ENCODE measurements at places on chromosomes 16 and 17.

DNA sequence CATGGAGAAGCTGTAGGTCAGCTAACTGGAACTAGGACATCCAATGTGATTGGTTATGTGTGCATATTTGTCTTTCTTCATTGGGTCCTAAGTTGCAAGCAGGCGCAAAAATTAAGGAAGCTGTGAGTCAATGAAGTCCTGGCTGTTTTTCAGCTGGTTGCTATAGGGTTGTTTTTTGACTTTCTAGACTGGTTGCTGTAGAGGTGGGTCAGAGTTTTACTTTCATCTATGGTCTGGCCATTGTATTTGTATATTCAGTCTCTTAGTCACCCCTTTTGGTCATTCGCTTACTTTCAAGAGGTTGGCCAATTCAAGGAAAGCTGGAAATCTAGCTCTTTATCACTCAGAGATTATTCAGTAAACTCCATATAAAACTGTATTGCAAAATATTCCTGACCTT is 62.0 kb upstream of the AMZ2 start:
- DNase-seq: no peak

- no peak for DNase-seq
Measured at GRCh38 chr17:57368637-57369336, 112.5 kb downstream of the MSI2 start.

DNA sequence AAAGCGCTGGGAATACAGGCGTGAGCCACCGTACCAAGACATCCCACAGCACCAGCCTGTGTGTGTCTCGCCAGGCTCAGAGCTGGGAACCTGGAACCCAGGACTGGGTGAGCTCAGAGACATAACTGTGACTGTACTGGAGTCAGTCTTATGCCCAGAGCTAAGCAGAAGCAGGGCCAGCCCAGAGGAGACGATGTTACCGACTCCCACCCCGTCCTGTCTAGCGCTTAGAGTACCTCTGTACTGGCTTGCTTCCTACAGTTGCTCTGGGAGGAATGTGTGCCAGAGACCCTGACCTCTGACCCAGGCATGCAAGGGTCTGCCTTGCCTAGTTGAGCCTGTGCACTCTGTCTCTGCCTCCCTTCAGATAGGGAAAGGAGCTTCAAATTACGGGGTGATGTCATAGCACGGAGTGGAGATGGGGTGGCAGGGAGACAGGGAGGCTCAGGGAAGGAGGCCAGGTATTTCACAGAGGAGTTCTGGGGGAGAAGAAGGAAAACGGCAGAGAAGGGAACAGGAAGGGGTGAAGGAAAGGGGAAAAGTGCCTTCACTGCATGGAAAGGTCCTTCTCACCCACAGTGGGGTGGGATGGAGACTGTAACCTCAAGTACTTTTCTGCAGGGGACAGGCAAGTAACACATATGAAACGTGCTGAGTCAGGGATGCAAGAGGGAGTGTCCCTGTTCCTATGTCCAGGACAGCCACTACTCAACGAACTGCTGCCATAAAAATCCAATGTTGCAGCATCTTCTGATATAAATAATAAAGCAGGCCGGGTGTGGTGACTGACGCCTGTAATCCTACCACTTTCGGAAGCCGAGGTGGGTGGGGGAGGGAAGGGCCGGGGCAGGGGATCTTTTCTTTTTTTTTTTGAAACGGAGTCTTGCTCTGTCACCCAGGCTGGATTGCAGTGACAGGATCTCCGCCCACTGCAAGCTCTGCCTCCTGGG is 5.8 kb upstream of the ARMC5 start:
- DNase-seq: no peak

DNA sequence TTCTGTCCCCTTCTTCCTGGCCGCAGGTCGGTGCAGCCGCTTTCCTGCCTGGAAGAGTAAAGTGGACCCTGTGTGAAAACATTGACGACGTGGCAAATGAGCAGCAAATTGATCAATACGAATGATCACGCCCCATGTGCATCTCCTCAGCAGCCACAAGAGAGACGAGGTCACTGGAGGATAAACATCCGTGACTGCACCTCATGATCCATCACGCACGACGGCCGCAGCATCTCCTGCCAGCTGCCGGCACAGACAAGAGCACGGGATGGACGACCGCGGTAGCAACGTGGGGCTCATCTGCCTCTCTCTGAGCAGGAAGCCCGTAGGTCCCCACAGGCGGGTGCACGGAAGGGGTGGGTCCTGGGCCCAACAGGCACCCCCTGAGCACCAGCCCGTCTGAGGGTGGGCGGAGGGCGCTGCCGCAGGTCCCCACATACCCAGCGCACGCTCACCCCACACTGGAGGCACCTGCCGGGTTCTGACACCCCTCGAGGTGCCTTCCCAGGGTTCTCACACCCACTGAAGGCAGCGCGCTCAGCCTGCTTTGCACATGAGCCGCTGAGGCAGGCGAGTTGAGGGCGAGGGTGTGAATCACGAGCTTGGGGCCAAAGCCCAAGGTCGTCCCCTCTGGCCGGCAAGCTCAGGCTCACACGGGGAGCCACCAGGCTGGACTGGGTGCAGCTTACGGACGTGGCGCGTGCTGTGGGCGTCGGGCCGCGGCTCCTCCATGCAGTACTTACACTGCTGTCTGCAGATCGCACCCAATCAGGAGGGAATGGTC is 12.3 kb upstream of the CDH15 start:
- DNase-seq: no peak

DNA sequence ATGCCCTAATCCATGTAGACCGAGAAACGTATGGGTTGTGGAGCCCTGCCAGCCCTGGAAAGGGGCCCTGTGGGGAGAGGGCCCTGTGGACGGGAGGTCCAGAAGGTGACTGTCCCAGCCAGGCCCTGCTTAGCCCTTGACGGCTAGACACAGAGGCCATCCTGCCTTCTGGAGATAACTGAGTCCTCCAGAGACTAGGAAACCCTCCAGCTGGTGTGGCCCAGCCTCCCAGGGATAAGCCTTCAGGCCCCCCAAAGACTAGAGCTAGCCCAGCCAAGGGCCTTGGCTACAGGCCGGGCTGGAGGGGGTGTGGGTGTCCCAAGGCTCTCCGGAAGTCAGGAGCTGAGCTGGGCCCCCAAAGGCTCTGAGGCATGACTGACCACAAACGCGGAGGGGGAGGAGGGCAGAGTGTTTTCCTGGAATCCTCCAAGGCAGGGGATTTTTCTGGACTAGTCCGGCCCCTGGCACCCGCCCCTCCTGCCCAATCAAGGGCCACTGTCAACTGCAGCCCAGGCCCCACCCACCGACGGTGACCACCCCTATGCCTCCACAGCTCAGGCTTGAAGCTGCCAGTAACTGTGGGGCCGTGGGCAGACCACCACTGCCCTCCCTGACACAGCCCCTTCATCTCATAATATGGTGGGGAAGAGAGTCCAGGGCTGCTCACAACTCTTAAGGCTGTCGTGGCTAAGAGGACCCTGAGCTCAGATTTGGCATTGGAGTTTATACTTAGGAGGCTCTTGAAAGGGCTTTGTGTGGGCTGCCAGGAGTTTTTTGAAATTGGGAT is 885 bp upstream of the VASN start:
- DNase-seq: no peak

DNA sequence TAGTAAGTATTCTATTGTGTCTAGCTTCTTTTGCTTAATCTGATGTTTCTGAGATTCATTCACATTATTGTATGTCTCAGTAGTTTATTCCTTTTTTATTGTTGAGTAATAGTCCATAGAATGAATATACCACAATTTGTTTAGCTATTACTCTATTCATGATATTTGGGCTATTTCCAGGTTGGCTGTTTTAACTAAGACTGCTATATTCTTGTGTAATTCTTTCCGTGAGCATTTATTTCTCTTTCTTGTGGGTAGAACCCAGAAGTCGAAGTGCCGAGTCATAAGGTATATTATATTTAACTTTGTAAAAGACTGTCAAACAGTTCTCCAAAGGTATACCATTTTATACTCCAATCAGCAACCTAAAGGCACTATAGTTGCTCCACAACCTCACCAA is 160.8 kb downstream of the ANKFN1 start:
- no peak for DNase-seq

DNA sequence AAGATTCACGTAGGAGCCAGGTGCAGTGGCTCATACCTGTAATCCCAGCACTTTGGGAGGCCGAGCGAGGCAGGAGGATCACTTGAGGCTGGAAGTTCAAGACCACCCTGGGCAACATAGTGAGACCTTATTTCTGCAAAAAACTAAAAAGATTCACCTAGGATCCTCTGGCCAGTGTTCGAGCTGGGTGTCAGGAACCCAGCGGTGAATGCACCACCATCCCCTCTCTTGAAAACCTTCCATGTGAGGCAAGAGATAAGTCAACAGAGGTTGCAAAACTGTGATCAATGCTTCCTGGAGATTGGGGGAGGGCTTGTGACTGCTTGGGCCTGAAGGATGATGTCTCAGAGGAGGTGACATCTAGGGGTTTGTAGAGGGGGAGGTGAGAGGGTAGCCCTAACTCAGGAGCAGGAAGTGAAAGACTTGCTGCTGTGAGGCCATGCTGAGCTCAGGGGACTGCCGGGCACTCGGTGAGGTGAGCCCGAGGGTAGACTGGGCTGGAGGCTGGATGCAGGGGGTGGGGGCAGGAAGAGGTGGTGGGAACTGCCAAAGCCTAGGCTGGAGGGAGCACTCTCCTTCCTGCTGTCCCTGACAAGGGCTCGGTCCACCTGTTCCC is 11.7 kb downstream of the GJD3 start:
- no peak for DNase-seq

GRCh38 chr16:54933281-54934011 is 2.8 kb downstream of the IRX5 start:
- DNase-seq: peak; percentile 53

DNA sequence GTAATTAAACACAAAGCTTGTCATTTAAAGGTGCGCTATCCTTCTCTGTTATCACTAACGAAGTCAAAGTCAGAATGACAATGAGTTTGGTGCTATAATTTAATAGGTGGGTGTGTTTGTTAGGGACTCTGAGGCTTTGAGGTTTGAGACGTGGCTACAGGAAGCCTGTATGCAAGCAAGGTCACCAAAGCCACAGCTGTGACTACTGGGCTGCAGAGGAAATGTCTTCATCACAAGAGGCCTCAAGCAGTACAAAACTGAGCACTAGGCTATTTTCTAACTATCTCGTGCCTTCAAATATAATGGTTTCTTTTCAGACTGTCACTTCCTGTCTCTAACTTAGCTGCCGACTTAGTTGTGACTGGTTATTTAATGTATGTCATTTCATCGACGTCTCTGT is 141.2 kb downstream of the AATF start:
- no peak for DNase-seq

DNA sequence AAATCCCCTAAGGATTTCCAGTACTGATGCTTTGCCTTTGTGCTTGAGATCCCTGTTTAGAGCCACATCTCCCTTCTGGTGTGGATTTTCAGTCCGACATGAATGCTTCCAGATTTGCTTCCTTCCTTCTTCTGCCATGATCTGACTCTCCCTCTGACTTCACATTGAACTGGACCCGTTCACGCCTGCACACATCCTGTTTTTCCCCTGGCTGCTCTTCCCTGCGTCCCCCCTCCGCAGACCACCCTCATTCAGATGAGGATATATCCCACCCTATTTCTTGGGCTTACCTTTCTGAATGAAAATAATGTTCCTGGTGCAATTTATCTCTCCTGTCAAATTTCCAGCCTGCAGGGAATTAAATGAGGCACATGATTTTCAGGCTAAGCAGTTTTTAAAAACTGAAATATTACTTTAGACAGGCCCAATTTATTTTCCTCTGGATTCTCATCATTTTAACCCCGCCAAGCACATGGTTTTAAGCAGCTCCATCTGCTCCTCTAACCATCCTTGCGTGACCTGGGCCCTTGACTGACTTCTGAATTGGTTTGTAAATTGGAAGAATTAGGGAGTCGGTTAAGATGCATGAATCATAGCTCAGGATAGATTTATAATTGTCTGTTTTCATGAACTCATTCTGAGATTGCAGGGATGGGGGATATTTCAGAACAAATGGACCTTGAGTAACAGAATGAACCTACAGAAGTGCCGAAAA is 59.2 kb downstream of the BMERB1 start:
- no peak for DNase-seq

DNA sequence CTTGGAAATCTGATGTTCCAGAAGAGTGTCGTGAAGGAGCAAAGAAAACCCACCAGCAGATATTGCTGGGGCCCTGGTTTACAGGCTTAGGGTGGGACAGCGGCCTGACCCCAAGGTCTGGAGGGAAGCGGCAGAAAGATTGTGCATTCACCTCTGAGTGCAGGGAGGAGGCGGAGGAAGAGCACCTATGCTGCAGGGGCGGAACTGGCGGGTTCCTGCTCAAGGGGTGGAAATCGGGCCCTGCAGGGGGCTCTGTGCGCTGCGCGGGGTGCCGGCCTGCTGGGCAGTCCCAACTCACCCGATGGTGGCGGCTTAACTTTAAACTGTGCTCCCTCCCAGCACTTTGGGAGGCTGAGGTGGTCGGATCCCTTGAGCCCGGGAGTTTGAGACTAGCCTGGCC is 47.5 kb downstream of the COX4I1 start:
- DNase-seq: no peak

- no peak for DNase-seq
Measured at GRCh38 chr16:30528799-30529457, 2.6 kb upstream of the ZNF768 start.

- DNase-seq: no peak
Measured at GRCh38 chr17:56130631-56131030, 22.6 kb upstream of the ANKFN1 start.

DNA sequence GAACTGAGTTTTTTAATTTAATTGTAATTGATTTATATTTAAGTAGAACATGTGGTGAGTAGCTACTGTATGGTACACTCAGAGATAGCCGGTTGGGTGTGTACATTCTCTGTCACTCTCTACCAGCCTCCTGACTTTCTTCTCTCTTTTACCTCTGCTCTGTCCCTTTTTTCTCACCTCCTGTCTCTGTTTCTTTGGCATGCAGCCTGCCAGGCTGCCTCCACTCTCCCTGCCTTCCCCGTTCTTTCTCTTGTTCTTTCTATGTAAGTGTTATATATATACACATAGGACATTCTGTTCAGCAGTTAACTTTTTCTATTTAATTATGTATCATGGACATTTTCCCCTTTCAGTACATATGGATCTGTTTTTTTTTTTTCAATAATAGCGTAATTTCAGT is 50.8 kb downstream of the MRTFB start:
- no peak for DNase-seq

- no peak for DNase-seq
Measured at GRCh38 chr17:42797067-42798007, 1.2 kb downstream of the COA3 start.

GRCh38 chr17:65638221-65638975 is 77.0 kb upstream of the AXIN2 start:
- DNase-seq: no peak

DNA sequence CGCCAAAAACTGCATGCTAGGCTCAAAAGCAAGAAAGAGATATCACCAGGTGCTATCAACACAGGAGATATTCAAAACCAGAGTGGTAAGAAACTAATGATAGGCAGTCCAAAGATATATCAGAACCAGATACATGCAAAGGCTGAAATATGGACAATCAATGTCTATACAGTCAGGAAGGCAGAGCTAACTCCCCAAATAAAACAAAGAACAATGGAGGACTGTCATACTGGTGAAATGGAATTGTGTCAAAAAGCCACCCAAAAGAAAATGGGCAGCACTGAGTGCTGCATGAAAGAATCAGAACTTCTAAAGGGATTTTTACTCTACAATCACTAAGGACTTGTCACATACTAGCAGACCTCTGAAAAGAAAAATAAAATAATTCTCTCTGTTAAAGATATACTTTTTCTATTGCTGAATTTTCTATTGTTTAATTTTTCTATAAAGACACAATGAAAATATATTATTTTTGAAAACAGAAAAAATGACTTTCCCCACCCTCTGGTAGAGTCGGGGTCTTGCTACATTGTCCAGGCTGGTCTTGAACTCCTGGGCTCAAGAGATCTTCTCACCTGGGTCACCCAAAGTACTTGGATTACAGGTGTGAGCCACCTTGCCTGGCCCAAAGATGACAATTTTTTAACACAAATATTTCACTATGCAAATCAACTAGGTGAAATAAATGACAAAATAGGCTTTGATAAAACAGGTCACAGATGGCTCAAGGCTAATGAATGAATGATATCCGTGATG is 98.2 kb downstream of the USP32 start:
- DNase-seq: no peak

Data from activated CD8-positive, alpha-beta memory T cell treated with anti-CD3 and anti-CD28 coated beads, Interleukin-2, amount 50 U/mL, for 48 hours (primary cell).